Stimulated activated CD4-positive, alpha-beta T cell treated with anti-CD3 and anti-CD28 coated beads, Interleukin-12 subunit alpha, Interleukin-12 subunit beta, amount 100 ng/mL, for 4 hours (primary cell): ENCODE measurements at places on chromosomes 2 and 18.

DNA sequence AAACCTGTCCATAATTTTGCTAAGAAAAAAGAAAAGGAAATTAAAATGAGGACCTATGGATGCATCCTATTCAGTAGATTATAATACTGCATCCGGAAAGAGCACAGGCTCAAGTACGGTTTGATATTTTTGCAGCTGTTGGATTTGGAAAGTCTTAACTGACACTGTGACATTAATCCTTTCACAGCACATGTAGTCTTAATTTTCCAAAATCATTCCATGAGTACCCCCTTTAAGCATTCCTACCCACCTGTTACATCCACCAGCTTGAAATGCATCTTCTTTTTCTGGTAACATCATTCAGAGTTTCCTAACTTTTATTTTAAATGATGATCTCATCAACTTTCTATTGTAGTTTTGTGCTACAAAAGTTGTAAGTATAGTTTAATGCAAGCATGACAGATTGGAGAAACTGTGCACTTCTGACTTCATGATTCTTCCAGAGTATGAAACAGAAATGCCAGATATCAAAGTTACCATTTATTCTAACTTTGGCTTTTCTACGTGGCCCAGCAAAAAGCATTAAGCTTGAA, 113.5 kb downstream of the ESCO1 start:
- no peak for DNase-seq

GRCh38 chr2:64988420-64989125, 626 bp upstream of the SLC1A4 start:
- DNase-seq, result peak; percentile 37

GRCh38 chr18:32875625-32876024, 102.8 kb upstream of the KLHL14 start:
- no peak for DNase-seq

DNA sequence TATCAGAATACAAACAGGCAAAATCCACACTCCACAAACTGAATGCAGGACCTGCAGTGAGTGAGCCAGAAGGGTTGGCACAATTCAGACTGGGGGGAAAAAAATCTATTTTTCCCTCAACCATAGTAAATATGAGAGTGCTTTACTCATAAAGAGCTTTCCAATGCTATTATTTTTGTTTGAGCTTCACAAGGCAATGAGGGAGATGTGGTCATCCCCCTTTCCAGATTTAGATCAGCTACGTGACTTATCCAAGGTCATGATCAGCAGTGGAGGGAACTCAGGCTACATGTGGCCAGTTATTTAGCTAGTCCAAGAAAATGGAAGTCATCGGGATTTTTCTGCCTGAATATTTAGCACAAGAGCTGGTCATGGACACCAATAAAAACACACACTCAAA, 120.4 kb upstream of the KLF7 start:
- no peak for DNase-seq

DNA sequence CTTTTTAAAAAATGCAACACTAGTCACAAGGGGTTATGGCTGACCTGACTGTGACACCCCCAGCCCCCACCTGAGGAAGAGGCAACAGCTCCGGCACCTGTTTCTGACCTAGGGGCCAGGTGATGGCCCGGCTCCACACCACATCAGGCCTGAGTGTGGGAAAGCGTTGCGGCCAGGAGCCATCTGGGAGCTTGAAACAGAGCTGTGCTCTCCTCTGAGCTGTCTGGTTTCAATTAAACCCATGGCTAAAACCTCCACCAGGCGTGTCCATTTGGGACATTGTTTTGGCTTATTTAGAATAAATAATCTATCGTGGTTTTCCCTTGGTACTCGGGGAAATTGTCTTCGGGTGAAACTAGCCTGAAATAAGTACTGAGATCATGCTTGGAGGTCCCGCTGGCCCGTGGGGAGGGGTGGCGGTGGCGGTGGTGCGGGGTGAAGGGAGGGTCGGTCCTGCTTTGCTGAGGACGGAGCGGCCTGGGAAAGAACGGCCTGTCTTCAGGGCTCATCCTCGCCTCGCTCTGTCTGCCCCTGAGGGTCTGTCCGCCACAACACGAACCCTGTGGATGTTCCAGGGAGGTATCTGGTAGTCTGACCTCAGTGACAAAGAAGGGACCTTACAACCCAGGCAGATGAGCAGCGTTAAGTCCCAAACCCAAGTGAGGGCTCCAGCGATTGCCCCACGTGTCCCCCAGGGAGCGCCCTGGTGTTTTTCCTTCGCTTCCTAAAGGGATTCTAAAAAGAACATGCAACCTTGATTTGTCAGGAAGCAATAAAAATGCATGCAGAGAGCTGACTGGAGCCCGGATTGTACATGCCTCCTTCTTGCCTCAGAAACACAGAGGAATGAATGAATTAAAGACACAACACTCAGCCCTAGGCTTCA, 58.7 kb downstream of the IL1RL2 start:
- no peak for DNase-seq
